ENCODE measurements at places on chromosomes 12 and 14.
A peak's percentile ranks its signal among the peaks of the same experiment; 100 is the strongest.

GRCh38 chr14:85366226-85366625 lies 163.7 kb upstream of the FLRT2 start:
- no peak for DNase-seq

DNA sequence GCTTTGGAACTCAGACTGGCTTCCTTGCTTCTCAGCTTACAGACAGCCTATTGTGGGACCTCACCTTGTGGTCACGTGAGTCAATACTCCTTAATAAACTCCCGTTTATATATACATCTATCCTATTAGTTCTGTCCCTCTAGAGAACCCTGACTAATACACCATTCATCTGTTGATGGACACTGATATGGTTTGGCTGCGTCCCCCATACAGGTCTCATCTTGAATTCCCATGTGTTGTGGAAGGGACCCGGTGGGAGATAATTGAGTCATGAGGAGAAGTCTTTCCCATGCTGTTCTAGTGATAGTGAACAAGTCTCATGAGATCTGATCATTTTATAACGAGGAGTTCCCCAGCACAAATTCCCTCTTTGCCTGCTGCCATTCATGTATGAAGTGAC lies 57.0 kb downstream of the OTOGL start:
- DNase-seq = peak; percentile 19

DNA sequence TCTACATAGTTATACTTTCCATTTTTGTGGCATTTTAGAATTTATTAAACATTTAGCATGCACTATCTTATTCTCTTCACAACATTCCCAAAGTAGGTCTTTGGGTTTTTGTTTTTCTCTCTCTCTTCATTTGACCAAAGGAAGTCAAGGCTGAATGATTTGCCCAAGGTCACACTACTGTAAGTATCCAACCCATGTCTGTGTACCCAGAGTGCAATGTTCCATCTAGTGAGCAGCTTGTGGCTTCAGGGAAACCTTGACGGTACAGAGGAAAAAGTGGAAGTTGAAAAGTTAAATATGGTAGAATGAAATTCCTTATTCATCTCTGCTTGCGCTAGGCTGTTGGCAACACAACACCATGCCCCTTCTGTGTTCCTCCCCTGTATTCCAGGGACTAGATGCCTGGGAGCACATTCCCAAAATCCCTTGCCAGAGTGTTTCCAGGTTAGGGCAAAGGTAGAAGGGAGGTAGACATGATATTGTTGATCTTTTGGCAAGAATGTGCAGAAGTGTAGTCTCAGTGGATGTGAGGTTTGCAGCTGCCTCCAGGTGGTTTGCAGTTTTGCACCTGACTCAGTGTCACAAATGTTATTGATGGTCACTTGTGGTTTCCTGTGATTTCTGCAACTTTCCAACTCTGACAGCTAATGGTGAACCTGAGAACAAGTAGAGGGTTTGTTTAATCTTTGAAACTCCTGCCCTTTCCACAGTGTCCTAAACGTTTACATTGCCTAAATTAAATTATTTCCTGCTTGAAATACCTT lies 196.7 kb downstream of the RMST start:
- no peak for DNase-seq

- DNase-seq = no peak
Observed at GRCh38 chr12:6494968-6495367, 1.1 kb downstream of the NCAPD2 start.

GRCh38 chr12:68977909-68978610 lies 45.1 kb upstream of the CPM start:
- no peak for DNase-seq

DNA sequence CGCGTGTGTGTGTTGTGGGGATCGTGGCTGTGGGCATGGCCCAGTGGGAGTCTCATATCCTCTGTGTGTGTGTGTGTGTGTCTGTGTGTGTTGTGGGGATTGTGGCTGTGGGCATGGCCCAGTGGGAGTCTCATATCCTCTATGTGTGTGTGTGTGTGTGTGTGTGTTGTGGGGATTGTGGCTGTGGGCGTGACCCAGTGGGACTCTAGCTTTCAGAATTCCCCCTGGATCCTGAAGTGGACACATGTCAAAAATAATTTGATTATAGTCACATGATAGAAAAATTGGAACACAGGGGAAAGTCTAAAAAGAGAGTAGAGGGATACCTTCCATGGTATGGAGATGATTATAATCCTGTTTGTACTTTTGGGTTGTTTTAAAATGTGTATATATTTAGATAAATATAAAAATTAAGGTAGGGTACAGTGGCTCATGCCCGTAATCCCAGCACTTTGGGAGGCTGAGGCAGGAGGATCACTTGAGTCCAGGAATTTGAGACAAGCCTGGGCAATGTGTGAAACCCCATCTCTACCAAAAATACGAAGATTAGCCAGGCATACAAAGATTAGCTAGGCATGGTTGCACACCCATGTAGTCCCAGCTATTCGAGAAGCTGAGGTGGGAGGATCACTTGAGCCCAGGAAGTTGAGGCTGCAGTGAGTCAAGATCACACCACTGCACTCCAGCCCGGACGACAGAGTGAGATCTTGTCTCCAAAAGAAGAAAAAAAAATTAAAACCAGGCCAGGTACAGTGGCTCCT lies 11.0 kb downstream of the PAPLN start:
- DNase-seq = no peak
